Heart right ventricle (tissue), 16 donors: ENCODE measurements at places on chromosomes 4 and X. TPM values are rescaled to one million over a fixed set of nuclear protein-coding genes. Genes with fewer than 3 reads are reported as not detected.

SPANXC gene
- not detected for total RNA-seq

GPRASP1 gene
- total RNA-seq, result 6.8 TPM

PITX2 gene
- total RNA-seq, result not detected

- DNase-seq, result peak; percentile 51
- no peak overlapping the region for H3K4me3 ChIP-seq
- no peaks in the 10 kb centered on the region for H3K36me3 ChIP-seq
- peaks cover 44% of the 10 kb centered on the region for H3K4me1 ChIP-seq
- H3K27me3 ChIP-seq, result no peaks in the 10 kb centered on the region
- H3K27ac ChIP-seq, result peak overlapping the region; percentile 63
These were observed 33.0 kb upstream of the KIAA0232 start for GRCh38 chr4:6749340-6750171.

DNA sequence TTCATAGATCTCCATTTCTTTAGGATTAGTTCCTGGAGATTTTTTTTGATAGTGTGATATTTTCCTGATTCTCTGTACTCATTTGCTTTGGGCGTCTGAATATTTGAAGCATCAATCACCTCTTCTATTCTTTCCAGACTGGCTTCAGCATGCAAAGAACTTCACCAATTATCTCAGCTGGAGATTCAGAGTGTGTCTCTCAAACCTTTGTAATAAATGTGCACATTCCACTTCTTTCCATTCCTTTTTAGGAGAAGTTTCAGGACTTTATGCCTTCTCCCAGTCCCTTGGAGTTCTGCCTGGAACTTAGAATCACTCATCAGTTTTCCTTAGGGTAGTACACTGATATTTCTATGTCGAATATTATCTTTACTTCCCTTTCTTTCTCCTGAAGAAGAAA is 334.8 kb downstream of the TEX13C start:
- no peaks in the 10 kb centered on the region for H3K4me1 ChIP-seq
- H3K36me3 ChIP-seq, result no peaks in the 10 kb centered on the region
- H3K27me3 ChIP-seq, result no peaks in the 10 kb centered on the region
- H3K27ac ChIP-seq, result no peak overlapping the region
- no peak overlapping the region for H3K4me3 ChIP-seq

DNA sequence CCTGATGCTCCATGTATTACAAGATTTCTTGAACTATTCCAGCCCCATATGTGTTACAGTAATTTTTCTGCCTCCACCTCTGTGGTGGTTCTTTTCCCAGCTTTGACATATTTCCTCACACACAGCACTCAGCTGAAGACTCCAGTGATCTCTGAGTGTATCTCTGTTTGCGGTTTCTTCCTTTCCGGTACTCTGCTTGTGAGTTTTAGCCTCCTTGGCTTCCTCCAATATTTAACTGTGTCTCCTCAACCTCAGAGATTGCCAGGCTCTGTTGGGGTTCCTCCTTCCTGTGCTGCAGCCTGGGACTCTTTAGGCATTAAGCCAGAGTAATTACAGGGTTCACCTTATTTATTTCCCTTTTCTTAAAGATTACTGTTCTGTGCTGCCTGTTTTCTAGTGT is 73.2 kb downstream of the NFKB1 start:
- H3K4me3 ChIP-seq, result no peak overlapping the region
- no peaks in the 10 kb centered on the region for H3K27me3 ChIP-seq
- no peak for DNase-seq
- no peak overlapping the region for H3K27ac ChIP-seq

GRCh38 chr4:154329268-154329868 is 162.2 kb downstream of the DCHS2 start:
- peaks cover 8% of the 10 kb centered on the region for H3K4me1 ChIP-seq
- H3K27me3 ChIP-seq, result peaks cover 30% of the 10 kb centered on the region

DNA sequence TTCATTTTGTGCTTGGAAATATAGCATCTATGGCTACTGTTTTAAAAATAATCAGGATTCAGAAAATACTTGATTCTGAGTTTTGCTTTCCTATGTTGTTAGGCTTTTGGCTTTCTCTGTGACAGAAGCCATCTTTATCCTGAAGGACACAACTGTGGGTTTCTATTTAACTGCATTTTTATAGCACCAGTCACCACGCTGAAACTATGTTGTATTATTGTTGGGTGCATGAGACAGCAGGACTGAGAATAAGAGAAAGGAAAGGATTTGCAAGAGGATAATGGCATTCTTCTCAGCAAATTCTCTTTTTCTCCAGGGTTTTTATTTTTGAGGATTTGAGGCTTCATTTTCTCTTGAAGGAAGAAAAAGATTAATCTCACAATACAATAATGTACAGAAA is 10.1 kb upstream of the NEUROG2 start:
- no peak overlapping the region for H3K27ac ChIP-seq
- H3K4me1 ChIP-seq, result peaks cover 9% of the 10 kb centered on the region
- H3K4me3 ChIP-seq, result no peak overlapping the region
- no peaks in the 10 kb centered on the region for H3K36me3 ChIP-seq
- peaks cover 69% of the 10 kb centered on the region for H3K27me3 ChIP-seq

DNA sequence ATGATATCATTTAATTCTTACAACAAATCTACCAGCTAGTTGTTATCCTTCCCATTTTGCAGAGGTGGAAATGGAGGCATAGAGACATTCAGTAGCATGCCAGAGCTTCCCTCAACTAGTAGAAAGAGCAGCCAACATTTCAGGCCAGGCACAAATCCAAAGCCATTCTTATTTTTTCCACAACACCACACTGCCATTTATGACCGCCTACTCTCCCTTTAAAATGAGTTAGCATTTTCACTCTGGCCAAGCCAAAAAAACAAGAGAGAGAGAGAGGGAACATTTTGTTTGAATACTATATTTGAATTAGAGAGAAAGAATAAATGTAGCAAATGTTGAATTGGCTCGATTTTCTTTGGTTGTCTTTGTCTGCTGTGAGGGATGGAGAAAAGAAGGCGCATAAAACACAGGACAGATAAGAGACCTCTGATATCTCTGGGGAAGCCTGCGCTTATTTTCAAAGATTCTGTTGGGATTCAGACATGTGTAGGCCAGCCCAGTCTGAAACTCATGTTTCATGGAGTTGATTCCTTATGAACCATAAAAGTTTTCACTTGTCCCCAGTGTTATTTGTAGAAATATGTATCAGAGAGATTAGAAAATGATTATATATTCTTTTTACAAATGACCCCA is 265.7 kb downstream of the RAB28 start:
- no peak overlapping the region for H3K27ac ChIP-seq
- H3K4me3 ChIP-seq, result no peak overlapping the region
- H3K4me1 ChIP-seq, result no peaks in the 10 kb centered on the region
- DNase-seq, result peak; percentile 35
- H3K27me3 ChIP-seq, result no peaks in the 10 kb centered on the region

DNA sequence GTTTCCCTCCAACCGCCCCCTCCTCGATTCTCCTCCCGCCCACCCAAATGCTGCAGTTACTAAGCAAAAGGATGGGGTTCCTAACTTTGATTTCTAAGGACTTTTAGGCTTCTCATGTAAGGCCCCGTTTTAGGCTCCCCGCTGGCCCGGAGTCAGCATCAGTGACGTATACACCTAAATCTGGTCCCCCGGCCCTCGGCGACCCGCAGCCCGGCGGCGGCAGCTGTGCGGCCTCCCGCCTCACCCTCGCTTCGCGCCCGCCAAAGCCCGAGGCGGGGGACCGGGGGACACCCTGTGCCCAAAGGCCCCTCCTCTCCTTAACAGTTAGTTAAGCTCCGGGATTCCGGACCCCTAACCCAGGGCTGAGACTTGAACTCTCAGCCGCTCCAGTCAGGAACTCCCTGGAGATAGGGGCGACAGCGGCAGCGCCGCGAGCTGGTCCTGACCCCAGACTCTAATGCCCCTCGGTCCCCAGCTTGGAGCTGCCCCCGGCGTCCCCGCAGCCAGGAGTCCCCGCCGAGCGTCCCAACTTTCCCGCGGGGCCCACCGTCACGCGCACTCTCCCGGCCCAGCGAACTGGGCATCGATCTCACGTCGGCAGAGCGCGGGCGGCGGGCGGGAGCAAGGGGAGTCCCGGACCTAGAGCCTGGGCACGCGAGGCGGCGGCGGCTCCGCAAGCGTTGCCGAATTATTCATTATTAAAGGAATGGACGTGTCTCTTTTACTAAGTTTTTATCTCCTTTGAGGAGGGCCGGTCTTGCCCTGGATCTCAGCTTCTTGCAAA is 1.5 kb upstream of the NR3C2 start:
- H3K4me1 ChIP-seq, result peaks cover 51% of the 10 kb centered on the region
- H3K27ac ChIP-seq, result peak overlapping the region; percentile 94
- peak overlapping the region; percentile 87 for H3K4me3 ChIP-seq
- no peaks in the 10 kb centered on the region for H3K27me3 ChIP-seq
- peak; percentile 22 for DNase-seq

DNA sequence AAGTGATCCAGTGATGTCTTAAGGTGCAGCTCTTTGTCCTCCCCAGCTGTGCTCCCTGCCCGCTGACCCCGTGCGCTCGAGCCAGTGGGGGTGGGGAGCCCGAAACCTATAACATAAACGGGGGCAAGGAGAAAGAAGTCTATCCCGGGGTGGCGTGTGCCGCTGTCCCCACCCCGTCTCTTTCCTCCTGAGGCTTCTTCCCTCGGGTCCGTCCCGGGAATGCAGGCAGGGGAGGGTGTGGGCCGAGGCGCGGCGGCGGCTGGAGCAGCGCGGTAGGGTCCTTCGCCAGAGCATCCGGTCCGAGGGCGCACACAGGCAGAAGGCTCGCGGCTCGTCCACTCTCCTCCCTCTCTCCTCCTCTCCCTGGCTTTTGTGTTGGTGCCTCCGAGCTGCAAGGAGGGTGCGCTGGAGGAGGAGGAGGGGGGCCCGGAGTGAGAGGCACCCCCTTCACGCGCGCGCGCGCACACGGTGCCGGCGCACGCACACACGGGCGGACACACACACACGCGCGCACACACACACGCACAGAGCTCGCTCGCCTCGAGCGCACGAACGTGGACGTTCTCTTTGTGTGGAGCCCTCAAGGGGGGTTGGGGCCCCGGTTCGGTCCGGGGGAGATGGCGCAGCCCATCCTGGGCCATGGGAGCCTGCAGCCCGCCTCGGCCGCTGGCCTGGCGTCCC is at the start of gene RAB33A:
Gene RAB33A (plus strand): TSS at position 517 of the 681 bp plus-strand sequence. CDS start 101 bp downstream, at position 618.
- H3K4me1 ChIP-seq, result peaks cover 13% of the 10 kb centered on the region
- DNase-seq, result peak; percentile 17
- no peaks in the 10 kb centered on the region for H3K36me3 ChIP-seq
- no peaks in the 10 kb centered on the region for H3K27me3 ChIP-seq
- H3K27ac ChIP-seq, result peak within 1 kb of the TSS; percentile 73

- H3K4me3 ChIP-seq, result no peak overlapping the region
- no peak for DNase-seq
- H3K27ac ChIP-seq, result no peak overlapping the region
- H3K27me3 ChIP-seq, result no peaks in the 10 kb centered on the region
These were observed 77.4 kb downstream of the WDR19 start for GRCh38 chr4:39259571-39260330.
